Lung (tissue), 17 donors: ENCODE measurements at places on chromosomes 2 and 18. TPM values are rescaled to one million over a fixed set of nuclear protein-coding genes. Genes with fewer than 3 reads are reported as not detected.

The DAW1 gene
- 3.3 TPM for polyA plus RNA-seq

The NBAS gene
- polyA plus RNA-seq = 15.6 TPM

DNA sequence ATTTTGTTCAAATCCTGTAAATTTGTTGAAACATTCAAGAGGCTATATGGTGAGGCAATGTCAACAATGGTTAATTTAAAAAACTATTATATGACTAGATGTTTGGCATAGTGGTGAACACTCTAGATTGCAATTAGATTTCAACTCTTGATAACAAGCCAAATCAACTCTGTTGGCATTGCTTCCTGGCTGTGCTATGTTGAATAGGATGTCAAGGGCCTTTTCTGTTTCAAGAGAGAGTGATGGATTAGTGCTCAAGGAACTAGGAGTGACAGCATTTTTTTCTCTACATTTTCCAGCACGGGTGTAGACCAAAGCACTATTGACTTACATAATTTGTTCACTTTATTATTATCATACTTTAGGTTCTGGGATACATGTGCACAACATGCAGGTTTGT, 172.4 kb upstream of the KCNH7 start:
- H3K4me1 ChIP-seq = no peaks in the 10 kb centered on the region
- H3K4me3 ChIP-seq = no peak overlapping the region
- no peaks in the 10 kb centered on the region for H3K27me3 ChIP-seq

The PDE11A gene
- not detected for polyA plus RNA-seq

DNA sequence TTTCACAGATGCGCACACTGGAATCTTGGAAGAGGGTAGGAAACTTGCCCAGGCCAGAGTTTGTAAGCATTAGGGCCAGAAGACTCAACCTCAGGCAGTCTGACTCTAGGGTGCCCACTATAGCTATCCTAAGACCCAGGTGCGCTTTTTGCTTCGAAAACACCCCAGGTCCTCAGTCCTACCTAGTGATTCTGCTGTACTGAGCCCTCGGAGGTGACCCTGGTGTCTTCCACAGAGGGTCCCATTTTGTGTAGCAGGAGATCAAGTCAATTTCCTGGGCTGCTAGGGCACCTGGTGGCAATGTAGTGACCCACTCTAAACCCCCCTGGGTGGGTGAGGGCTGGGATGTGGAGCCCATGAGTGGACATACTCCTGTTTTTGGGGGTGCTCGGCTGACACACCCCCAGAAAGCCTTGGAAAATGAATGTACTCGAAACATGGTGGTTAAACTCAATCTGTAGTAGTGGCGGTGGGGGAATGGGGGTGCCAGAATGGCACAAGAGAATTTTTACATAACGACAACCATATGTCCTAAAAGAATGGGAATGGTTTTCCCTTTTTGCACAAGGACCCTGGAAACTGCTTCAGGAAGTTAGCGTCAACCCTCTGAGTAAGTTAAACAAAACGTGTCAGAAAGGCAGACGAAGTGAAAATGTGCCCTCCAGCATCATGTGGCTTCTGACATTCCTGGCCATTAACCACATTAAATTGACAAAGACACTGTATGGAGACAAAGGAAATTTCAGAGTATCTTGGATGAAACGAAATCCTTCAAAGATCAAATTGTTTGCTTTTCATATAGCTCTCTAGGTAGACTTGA, 218.0 kb upstream of the COPS8 start:
- no peaks in the 10 kb centered on the region for H3K27me3 ChIP-seq
- no peak overlapping the region for H3K27ac ChIP-seq
- DNase-seq = no peak
- no peaks in the 10 kb centered on the region for H3K4me1 ChIP-seq

DNA sequence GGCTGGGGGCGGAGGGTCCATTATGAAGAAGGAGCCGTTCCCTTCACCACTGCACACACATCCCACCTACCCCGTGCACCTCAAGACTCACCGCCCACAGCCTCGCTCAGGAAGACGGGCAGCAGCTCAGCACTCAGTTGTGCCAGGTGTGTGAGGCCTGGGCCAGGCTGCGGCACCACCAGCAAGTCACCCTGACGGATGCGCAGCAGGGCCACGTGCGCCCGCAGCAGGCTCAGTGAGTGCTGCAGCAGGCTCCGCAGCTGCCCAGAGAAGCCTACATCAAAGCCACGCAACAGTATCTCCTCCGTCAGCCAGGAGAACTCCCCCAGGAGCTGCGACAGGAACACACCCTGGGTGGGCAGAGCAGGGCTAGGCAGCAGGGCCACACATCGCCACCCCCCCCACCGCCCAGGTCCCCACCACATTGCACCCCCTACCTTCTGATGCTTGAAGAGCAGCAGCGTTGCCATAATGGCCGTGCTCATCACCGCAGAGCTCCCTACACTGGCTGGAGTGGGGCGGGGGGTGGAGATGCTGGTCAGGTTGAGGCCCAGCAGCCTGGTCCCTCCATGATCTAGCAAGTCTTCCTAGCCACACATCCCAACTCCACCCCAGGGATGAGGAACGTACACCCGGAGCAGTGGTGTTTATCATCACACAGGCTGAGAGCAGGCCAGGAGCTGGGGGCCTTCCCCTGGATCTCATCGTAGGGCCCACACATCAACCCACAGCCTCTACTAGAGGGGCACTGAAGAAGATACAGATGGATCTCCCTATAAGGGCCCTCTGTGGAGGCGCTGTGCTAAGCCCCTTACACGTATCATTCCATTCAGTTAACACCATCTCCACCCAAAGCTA, 10.2 kb downstream of the GPAT2 start:
- H3K36me3 ChIP-seq = no peaks in the 10 kb centered on the region
- no peak for DNase-seq
- H3K27ac ChIP-seq = no peak overlapping the region
- H3K4me3 ChIP-seq = no peak overlapping the region
- no peaks in the 10 kb centered on the region for H3K4me1 ChIP-seq

DNA sequence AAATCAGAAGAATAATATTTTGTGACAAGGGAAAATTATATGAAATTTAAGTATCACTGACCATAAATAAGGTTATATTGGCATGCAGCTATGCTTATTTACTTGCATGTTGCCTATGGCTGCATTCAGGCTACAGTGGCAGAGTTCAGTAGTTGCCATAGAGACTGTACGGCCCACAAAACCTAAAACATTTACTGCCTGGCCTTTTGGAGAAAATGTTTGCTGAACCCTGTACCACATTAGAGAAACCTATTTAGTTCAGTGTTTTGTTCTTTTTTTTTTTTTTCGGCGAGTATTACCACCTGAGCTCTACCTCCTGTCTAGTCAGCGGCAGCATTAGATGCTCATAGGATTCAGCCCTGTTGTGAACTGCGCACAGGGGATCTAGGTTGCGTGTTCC, 163.7 kb downstream of the MCFD2 start:
- no peak overlapping the region for H3K4me3 ChIP-seq
- H3K27me3 ChIP-seq = no peaks in the 10 kb centered on the region
- H3K27ac ChIP-seq = no peak overlapping the region
- H3K4me1 ChIP-seq = peaks cover 29% of the 10 kb centered on the region
- H3K36me3 ChIP-seq = no peaks in the 10 kb centered on the region

The EGR4 gene
- 0.30 TPM for polyA plus RNA-seq

The ANKRD53 gene
- 0.63 TPM for polyA plus RNA-seq

- H3K27me3 ChIP-seq = no peaks in the 10 kb centered on the region
- H3K27ac ChIP-seq = no peak overlapping the region
- no peaks in the 10 kb centered on the region for H3K4me1 ChIP-seq
- no peaks in the 10 kb centered on the region for H3K36me3 ChIP-seq
- H3K4me3 ChIP-seq = no peak overlapping the region
- no peak for DNase-seq
These were observed 182.8 kb downstream of the PIK3C3 start for GRCh38 chr18:42137693-42138375.

The RESP18 gene
- polyA plus RNA-seq = not detected
